ENCODE measurements at places on chromosomes 1 and 21.

GRCh38 chr1:236762410-236762809 lies 32.7 kb upstream of the MTR start:
- peak; percentile 75 for DNase-seq

- no peak for DNase-seq
These were observed 21.7 kb downstream of the SELP start for GRCh38 chr1:169608226-169608625.

DNA sequence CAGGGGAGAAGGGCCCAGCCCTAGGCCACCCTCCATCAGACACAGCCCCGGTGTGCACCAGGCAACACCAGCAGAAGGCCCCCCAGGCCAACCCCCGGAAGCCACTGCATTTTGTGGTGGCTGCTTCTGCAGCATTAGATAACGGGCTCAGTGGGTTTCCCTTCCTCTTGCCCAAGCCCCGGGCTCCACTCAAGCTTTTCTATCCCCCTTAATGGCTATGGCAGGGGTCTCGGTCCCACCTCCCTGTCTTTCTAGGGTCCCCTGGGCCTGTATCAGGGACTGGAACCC lies 18.9 kb downstream of the C1orf174 start:
- no peak for DNase-seq

- no peak for DNase-seq
These were observed 30.9 kb upstream of the CAMK1G start for GRCh38 chr1:209552406-209553264.

- no peak for DNase-seq
These were observed 73.7 kb downstream of the URB2 start for GRCh38 chr1:229699613-229700267.

DNA sequence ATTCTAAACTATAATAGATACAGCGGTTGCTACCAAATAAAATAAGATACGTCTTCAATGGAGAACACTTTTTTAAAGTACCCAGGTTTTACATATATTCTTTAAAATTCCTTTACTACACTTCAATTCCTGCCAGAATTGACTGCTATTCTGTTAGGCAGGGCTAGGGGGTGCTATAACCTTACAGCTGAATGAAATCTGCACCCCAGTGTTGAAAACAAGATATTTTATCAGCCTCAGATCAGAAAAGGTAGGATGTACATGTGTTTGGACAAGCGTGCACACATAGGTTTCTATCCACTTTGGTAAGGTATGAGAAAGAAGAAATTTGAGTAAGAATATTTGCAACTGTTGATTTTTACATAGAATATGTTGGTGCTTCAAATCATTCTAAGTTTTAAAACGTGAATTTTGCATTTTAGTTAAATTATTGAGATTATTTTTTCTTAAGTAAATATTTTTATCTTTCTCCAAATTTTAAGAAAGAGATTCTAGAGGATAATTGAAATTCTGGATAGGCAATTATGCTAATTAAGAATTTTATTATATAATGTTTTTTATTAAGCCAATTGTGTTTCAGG lies 490.8 kb upstream of the ADGRL4 start:
- peak; percentile 49 for DNase-seq

DNA sequence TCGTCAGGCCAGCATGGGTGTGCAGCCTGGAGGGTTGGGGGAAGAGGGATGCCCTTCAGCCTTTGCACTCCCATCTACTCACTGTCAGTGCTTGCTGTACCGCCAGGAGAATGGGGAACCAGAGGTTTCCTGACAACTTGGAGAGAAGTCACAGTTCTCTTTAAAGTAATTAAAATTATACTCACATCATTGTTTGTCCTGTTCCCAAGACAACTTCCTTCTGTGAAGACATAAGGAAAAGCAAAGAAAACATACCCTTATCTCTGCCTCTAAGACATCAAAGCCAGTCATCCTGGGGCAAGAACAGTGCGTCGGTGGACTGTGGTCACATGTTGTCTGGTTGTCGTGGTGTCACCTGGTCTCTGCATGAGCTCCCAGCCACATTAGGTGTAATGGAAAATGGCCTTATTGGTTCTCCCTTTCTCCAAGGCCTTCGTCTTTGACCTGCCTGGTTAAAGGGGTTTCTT lies 17.6 kb downstream of the TRAF5 start:
- peak; percentile 46 for DNase-seq

- no peak for DNase-seq
These were observed 256.9 kb upstream of the DPYD start for GRCh38 chr1:98177751-98178150.

GRCh38 chr1:113579256-113580018 lies 179.8 kb downstream of the PHTF1 start:
- no peak for DNase-seq

DNA sequence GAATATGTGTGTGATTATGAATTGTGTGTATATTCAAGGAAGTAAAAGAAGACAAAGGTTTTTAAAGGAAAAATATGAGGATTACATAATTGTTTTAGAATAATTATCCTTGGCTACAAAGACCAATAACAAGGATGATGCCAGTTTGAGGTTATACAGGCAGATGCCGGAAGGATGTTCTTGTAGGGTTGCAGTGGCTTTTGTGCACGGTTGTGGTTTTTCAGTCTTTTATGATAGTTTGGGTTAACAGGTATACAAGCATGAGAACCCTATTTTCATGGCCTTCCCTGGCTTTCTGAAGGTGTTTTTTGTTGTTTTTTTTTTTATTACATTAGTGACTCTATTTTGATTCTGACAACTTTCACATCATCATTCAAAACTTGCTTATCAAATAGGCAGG lies 4.9 kb downstream of the CR2 start:
- no peak for DNase-seq

GRCh38 chr1:221777431-221778072 lies 35.7 kb upstream of the DUSP10 start:
- DNase-seq, result peak; percentile 88

DNA sequence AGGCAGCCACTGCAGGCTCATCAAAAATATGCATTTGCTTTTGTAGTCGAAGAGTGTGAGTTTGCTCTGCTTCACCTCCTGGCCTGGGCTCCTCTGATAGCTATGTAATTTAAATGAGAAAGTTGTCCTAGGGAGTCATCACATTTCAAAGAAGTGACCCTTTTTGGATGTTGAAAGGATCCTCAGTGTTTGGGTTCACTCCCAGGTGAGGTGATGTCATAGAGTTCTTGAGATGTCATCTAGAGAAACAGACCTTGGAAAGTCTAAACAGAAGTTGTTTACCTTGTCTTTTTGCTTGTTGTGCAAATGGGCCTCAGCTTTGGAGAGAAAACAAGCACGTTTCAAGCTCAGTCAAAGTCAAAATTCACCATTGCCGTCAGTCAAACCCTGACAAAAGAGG lies 92.0 kb upstream of the BARHL2 start:
- no peak for DNase-seq

DNA sequence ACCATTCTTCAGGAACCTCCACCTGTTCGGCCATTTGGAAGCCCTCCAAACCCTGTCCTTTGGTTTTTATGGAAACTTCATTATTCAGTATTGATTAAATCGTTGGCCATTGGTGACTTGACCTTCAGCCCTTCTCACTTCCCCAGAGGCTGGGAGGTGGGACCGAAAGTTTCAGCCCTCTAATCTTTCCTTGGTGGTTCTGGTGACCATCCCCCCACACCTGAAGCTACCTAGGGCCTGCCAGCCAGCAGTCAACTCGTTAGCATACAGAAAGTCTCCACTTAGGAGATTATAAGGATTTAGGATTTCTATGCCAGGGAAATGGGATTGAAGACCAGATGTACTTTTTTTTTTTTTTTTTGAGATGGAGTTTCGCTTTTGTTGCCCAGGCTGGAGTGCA lies 6.7 kb downstream of the DHX9 start:
- no peak for DNase-seq

GRCh38 chr1:36906555-36906954 lies 127.8 kb downstream of the GRIK3 start:
- no peak for DNase-seq

GRCh38 chr1:61626816-61627215 lies 98.1 kb downstream of the TM2D1 start:
- DNase-seq, result no peak

DNA sequence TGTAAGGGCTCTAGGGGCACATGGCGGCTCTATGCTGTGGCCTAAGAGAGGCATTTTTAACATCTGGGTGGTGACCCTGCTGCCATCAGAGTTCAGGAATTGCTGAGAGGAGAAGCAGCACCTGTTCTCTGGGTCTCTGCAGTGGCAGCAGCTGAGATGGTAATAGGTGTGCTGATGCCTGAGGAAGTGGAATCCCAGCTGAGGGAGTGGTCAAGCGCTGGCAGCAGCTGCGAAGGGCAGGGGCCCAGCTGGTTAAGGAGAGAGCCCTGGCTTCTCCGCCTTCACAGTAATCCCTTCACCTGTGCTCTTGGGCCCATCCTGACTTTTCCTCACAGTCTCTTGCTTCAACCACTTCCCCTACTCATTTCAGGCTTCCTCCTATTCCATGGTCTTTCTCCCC lies 39.8 kb downstream of the GJA5 start:
- no peak for DNase-seq

DNA sequence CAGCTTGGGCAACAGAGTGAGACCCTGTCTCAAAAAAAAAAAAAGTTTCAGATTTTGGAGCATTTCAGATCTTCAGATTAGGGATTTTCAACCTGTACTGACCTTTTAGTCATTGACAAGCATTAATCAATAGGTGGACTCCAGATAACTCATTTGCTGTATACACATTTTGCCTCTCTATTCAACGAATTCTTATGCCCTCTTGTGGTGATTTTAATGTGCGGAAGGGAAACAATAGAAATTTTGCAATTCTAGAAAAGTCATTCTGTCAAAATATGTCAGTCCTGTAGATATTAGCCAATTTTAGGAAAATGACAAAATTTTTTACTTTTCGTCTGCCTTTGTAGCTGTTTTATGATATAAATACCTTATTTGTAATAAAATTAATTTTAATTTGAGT lies 11.6 kb upstream of the OR2G2 start:
- peak; percentile 60 for DNase-seq

DNA sequence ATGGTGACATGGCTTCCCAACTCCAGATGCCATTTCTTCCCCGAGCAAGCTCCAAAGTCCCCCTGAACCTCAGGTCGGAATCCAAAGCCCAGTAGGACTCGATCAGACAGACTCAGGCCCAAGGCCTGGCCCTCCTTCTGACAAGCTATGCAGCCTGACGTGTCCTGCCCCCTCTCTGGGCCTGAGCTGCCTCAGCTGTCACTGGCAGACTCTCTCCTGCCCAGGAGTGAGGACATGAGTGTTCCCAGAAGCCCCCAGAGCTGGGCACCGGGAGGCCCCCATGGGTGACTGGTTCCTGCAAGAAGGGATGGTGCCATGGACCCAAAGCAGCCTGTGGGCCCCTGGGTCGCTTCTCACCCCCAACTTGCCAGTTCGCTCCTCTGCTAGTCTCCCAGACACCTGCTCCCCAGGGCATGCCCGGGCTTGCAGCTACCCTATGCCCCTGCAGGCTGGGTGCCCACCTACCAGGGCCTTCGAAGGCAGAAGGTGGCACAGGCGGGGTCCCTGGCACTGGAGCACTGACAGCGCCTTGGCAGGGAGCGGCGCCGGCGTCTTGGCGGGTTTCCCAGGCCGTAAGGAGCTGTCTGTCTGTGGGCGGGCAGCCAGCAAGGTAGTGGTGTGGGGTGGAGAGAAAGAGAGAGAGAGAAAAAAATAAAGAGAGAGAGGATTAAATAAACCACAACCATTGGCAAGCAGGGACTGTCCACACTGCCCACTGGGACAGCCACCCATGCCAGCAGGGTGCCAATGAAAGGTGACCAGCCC lies 2.3 kb downstream of the EDN2 start:
- DNase-seq, result peak; percentile 29

- peak; percentile 7 for DNase-seq
These were observed 16.7 kb downstream of the SLC44A3 start for GRCh38 chr1:94836891-94837290.

DNA sequence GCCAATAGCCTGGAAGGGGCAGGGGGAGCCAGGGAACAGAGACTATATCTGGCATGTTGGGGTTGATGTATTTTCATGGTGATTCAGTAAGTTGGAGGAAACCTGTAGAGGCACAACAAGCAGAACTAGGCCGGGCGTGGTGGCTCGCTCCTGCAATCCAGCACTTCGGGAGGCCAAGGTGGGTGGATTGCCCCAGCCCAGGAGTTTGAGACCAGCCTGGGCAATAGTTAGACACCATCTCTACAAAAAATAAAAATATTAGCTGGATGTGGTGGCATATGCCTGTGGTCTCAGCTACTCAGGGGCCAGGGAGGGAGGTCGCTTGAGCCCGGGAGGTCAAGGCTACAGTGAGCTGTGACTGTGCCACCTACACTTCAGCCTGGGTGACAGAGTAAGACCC lies 10.1 kb upstream of the PTCH2 start:
- no peak for DNase-seq

- peak; percentile 71 for DNase-seq
These were observed 1.7 kb downstream of the RAB7B start for GRCh38 chr1:206001476-206001888.

DNA sequence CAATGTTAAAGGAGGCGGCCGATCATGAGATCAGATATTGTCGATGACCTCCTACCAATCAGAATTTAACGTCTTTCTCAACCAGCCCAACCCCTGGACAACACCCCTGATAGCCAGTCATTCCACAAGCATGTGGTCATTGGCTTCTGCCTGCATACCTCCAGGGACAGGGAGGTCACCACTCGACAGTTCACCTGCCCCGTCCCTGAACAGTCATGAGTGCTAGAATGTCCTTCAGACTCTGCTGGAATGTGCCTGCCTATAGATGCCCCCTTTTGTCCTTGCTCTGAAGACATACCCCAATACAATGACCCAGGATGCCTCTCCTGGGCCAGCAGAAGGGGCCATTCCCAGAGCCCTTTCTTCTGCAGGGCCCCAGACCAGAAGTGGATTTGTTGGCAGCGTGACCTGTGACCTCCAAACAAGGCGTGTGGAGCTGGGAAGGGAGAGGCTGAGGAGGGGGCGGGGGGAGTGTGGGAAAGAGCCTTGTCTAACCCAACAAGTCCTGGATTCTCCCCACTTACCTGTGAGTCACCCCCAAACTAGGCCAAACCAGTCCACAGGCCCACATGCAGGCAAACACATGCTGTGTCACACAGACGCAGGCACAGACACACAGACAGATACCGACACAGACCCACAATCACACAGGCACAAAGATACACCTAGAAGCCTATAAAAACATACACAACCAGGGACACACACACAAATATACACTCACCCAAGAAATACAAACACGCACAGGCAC lies 2.2 kb downstream of the CRYBG2 start:
- no peak for DNase-seq

- peak; percentile 51 for DNase-seq
These were observed 5.7 kb downstream of the GPR88 start for GRCh38 chr1:100543640-100544039.

- peak; percentile 62 for DNase-seq
These were observed 30.0 kb upstream of the SGIP1 start for GRCh38 chr1:66503841-66504470.

DNA sequence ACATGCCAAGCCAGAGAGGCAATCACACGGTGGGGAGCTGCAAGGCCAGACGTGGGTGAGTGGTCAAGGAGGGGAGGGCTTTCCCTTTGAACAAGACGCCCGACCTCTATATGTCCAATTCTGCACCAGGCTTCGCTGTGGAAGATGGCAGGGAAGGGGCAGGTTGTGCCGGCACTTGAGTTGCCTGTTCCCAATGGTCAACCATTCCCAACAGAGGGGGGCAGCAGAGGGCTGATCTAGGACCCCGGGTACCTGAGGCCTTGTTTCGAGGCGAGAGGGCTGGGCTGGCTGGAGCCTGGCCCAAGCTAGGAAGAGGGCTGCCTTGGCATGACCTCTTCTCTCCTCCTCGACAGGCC lies 64.9 kb downstream of the TMEM53 start:
- DNase-seq, result peak; percentile 41

Measured in KBM-7 (cell line).